ENCODE measurements at places on chromosomes 2 and 18. TPM values are rescaled to one million over a fixed set of nuclear protein-coding genes. Genes with fewer than 3 reads are reported as not detected.

LRP2 gene
- total RNA-seq, result 0.30 TPM

NPPC gene
- 0.30 TPM for total RNA-seq

DNA sequence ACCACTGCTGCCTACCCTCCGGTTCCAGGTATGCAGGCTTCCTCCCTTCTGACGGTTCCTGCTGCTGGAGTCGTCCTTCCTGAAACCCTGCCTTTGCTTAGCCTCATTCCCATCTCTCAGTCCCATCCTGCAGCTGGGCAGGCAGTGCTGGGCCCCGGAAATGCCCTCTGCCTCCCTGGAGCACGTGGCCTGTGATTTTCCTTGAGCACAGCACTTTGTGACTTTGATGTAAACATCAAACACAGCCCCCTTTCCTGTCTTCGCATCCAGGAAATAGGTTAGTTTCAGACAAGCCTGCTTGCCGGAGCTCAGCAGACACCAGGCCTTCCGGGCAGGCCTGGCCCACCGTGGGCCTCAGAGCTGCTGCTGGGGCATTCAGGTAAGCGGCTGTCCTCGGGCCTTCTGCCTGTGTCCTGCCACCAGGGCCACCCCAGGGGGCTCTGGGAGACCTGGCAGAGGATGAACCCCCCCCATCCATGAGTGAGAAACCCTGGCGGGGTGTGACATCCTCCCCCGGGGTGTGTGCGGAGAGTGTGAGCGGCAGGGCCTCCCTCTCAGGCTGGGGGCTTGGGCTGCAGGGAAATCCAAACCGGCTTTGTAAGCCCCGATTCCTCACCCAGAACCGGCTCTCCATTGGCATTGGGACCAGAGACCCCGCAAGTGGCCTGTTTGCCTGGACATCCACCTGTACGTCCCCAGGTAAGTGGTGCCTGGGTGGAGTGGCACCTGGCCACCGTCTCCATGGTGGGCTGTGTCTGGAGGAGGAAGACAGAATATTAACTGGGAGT, at the start of gene ZAP70:
Gene ZAP70, plus strand, starts transcription at position 281 of the 788 bp plus-strand sequence. CDS start 10,461 bp downstream, outside the sequence.
- DNase-seq, result peak; percentile 64

SKA1 gene
- total RNA-seq, result 0.13 TPM

- no peak for DNase-seq
Observed at GRCh38 chr18:36265015-36265414, 32.5 kb upstream of the FHOD3 start.

PXDN gene
- 27.5 TPM for total RNA-seq

GRCh38 chr18:37654731-37655369, 89.3 kb upstream of the CELF4 start:
- DNase-seq, result no peak

DNA sequence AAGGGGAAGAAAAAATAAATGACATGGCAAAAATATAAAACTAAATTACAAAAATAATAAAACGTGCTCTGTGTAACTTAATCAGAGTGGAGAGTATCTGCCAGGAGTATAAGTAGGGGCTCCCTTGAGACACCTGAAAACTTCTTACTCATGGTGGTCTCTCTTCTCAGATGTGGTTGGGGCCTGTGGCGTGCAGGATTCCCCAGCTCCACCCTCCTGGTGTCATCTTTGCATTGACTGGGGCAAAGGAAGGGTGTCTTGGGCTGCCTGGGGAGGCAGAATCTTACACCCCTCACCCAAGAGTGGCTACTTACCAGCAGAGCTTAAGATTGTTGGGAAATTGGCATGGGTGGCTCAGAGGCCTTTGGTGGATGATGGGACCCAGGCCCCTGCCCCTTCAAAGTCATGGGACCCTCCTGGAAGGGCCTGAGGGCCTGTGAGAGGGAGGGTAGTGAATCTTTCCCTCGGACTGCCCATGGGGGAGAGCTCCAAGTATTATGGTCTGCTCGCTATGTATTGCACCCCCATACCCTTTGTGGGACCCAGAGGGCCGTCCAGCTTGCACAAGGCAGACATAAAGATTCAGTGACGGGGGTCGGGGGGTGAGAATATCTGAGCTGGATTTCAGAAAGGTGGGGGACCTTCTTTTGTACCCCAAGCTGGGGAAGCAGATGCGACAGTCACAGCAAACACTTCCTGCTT, 6.9 kb upstream of the TRAF3IP1 start:
- DNase-seq, result no peak

LRATD1 gene
- total RNA-seq, result 0.67 TPM

GRCh38 chr18:46448347-46448746, 208.7 kb downstream of the LOXHD1 start:
- no peak for DNase-seq

DNA sequence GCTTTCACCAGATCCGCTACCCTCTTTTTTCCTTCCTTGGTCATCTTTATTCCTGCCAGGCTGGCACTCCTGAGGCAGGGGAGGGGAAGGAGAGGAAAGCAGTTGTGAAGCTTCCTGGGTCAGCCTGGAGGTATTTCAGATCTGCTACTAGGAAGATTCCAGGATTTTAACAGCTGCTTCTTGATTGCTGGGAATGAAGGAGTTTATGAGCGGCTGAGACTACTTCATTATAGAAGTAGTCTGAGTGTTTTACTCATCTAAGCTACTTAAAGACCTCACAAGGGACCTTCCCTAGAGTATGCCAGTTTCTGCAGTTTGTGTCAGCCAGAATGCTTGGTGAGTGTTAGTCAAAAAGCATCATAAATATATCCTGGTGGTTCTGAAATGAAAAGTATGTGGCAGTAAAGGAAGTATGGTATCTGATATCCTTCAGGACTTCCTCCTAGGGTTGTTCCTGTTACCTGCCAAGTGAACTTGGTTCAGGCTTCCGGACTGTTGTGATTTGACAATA, 1.9 kb downstream of the TANC1 start:
- DNase-seq, result no peak

- no peak for DNase-seq
Observed at GRCh38 chr2:209985874-209986273, 16.6 kb upstream of the RPE start.

- peak; percentile 93 for DNase-seq
Observed at GRCh38 chr18:48680339-48681250, 141.8 kb downstream of the CTIF start.

DNA sequence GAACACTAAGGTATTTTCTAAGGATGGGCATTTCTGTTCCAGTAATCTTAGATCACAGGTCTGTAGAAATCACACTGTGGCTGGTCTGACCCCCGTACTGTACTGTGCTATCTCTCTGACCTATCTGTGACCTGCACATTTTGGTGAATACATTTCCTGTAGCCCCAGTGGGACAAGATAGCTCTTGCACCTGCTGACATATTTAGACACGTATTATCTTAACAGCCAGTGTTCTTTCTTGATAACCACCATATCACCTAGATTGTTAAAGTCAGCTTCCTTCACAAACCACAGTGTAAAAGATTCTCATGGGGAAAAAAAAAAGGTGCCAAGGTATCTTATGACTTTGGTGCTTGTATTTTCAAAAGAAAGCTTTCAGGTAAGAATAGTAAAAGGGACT, 39.8 kb upstream of the TMEM247 start:
- DNase-seq, result no peak

TMEM178A gene
- total RNA-seq, result 2.6 TPM

DNA sequence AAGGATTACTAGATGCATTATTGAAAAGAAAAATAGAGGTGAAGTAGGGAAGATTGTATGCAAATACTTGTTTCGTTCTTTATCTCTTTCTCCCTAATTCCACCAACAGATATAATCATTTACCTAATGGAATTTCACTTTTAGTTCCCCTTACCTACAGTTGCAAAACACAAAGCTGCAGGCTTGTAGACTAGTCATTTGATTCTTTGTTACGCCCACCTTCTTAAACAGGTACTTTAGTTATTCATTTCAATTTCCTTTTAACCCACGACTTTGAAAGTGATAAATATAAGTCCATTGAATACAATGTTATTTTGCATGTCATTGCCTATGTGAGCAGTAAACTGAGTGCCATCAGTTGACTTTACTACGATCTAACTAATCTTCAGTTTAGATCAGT, 3.9 kb upstream of the HRH4 start:
- no peak for DNase-seq

GRCh38 chr2:63189026-63189425, 138.4 kb downstream of the OTX1 start:
- no peak for DNase-seq

IL36RN gene
- not detected for total RNA-seq

DNA sequence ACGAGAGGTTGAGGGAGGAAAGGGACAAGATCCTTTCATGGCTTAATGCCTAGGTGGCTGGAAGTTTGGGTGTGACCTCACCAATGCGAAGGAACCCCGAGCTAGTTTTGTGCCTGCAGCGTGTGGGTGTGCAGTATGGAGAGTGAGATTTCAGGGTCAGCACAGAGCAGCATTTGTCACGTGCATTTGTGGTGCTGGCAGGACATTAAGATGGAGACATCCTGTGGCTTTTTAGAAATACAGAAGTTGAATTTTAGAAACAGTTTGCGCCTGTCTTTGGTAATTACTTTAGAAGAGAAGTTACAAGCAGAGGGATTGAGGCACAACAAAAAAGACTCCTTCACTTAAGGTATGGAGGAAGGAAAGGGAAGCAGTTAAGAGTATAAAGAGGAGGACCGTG, 258.2 kb upstream of the THUMPD2 start:
- DNase-seq, result no peak

DNA sequence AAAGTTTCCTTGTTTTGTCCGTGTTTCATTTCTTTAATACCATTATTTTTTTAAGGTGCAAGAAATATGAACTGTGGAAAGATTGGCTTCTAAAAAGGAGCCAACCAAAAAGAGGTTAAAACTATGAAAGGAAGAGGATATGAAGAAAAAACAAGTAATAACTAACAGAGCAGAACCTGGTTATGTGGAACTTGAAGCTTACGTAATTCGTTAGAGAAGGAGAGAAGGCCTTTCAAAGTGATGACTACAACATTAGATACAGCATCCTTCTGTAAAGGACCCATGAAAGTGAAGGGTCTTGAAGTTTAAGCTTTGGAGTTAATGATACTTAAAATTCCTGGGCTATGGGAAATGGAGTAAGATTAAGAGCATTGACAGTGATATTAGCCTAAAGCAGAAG, 84.5 kb downstream of the ANKRD12 start:
- DNase-seq, result no peak

MAP3K19 gene
- not detected for total RNA-seq

ADGRF3 gene
- 0.51 TPM for total RNA-seq

DNA sequence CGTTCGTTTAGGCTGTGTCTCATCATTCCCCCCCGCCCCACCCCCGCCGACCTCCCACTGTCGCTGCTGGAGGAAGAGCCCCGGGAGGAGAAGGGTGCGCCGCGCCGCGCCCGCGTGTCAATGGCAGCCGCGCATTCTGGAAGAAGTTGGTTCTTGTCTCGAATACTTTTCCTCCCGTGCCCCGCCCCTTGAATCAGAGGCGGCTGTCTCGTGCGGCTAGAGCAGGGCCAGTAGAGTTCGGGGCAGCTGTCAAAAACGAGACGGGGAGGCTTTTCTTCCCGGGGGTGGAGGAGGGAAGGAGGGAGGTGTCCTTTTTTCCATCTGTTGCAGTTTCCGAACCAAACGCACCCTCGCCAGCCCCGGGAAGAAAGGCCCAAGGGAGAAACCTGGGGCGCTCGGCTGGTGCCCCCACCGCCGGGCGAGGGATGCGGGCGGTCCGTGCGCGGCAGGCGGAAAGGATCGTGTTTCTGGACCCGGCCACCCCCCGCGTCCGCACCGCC, 410 bp upstream of the TGIF1 start:
- DNase-seq, result no peak

DNA sequence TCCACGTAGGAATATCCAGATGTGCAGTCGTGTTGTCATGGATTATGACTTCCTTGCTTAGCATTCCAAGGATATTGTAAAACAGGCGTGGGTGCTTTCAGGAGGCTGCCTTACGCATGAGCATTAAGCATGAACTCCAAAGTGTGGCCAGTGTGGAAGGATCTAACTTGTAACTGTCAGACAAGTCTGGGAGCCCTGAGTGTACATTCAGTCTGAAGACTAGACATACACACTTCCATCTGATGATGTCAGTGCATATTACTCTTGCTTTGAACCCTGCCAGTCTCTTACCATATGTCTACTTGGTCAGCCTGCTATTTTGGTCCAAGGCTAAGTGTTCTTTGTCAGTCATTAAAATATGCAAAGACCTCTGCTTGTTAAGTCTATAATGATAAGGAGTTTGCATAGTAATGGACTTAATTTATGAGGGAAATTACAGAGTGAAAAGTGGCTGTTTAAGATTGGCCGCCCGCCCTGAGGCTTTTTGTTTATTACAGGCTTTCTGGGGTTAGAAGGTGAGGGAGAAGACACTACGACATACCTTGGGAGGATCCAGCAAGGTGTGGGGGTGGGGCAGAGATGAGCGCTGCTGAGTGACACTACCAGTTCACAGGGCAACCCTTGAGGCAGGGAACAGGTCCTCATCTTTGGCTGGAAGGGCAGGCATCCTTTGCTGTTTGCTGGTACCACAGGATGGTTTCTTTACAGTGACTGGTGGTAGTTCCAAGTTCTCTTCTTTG, 48.3 kb downstream of the CABLES1 start:
- no peak for DNase-seq

CDH19 gene
- 14.8 TPM for total RNA-seq

SLC4A3 gene
- total RNA-seq, result 396 TPM

DNA sequence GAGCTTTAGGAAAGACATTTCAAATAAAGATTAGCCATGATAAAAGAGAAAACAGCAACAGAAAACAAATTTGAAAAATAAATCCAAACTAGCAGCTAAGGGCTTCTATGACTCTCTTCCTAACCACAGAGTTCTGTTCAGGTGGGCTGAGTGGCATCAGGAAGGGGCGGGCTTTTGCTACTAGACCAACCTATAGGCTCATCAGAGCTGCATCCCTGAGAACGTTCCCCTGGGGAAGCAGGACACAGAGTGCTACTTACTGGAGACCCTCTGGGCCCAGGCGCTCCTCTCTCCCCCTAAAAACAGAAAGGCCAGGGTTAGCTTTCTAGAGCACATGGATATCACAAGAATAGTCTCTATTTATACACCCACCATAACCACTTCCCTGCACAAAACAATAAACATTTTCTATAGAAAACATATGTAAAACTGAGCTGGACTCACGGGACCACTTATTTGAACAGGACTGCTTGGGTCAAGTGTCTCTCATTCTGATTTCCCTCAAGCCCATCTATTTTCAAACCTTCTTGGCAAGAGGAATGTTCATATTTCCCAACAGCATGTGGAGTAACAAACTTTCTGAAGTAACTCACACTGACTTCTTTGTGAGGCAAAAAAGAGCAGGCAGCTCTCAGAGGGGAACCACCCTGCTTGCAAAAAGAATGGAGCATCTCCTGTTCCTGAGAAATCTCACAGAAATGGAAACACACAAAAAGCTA, 78.9 kb upstream of the LMAN1 start:
- no peak for DNase-seq

Data from cardiac septum (tissue), 1 donor.